ENCODE measurements at places on chromosomes 1 and 21. TPM values are rescaled to one million over a fixed set of nuclear protein-coding genes. Genes with fewer than 3 reads are reported as not detected.

DNA sequence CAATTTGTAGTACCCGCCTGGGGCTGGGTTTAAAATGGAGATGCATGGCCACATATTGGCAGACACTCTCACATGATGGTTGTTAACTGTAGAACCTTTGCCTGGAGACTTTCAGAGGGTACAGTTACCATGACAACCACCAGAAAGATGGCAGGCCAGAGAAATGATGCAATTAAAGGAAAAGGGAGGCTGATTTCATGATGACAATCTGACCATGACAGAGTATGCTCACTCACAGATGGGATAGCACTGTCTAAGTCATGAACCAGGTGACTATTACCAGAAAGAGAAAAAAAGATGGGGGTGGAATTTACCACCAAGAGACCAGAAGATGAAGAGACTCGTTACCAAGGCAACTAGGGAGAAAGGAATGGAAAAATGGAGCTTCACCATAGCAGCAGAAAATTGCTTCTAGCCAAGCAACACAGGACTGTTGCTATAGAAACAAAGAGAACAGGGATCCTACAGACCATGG lies 3.5 kb upstream of the TRIT1 start:
- DNase-seq: no peak

- DNase-seq: no peak
Measured at GRCh38 chr1:2180297-2181245, 14.0 kb downstream of the FAAP20 start.

- no peak for DNase-seq
Measured at GRCh38 chr1:38027201-38028104, 14.9 kb downstream of the UTP11 start.

GRCh38 chr1:14365301-14365988 lies 233.0 kb upstream of the KAZN start:
- no peak for DNase-seq

- no peak for DNase-seq
Measured at GRCh38 chr1:53409233-53409632, 50.0 kb upstream of the DMRTB1 start.

GRCh38 chr1:221184131-221184794 lies 305.0 kb downstream of the HLX start:
- no peak for DNase-seq

- no peak for DNase-seq
Measured at GRCh38 chr21:17786071-17786850, 32.9 kb downstream of the C21orf91 start.

DNA sequence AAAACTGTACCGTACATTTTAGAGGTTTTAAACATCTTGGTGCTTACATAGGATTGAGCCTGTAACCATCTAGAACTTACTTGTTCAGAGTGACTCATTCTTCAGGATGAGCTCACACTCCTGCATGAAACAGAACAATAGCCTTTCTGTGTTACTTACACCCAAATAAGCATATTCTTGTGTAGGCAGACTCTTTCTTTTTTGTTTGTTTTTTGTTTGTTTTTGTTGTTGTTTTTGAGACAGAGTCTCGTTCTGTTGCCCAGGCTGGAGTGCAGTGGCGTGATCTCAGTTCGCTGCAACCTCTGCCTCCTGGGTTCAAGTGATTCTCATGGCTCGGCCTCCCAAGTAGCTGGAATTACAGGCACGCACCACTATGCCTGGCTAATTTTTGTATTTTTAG lies 3.8 kb upstream of the CA6 start:
- DNase-seq: no peak

DNA sequence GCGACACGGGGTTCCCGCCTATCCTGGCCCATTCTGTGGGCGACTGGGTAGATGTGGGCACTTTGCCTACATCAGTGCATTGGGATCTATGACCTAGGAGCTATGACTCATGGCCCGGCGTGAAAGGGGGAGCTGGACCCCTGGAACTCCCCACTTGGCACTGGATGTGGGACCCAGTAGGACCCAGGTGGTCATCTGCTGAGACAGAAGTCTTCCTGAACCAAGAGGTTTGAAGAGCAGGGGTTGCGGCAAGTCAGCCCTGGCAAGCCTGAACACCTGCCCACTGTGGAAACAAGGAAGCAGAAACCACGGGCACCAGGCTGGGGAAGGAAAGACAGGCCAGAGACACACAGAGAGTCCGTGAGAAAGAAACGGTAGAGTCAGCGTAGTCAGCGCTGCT lies 656.7 kb downstream of the AJAP1 start:
- DNase-seq: no peak

- no peak for DNase-seq
Measured at GRCh38 chr1:89546082-89546889, 21.7 kb downstream of the LRRC8B start.

Gene CELA2A
- not detected for polyA plus RNA-seq

Gene MNDA
- polyA plus RNA-seq: 2.6 TPM

Gene GJB3
- polyA plus RNA-seq: not detected
